AG08395 (cell line): ENCODE measurements at places on chromosomes 5 and 9.
A peak's percentile ranks its signal among the peaks of the same experiment; 100 is the strongest.

DNA sequence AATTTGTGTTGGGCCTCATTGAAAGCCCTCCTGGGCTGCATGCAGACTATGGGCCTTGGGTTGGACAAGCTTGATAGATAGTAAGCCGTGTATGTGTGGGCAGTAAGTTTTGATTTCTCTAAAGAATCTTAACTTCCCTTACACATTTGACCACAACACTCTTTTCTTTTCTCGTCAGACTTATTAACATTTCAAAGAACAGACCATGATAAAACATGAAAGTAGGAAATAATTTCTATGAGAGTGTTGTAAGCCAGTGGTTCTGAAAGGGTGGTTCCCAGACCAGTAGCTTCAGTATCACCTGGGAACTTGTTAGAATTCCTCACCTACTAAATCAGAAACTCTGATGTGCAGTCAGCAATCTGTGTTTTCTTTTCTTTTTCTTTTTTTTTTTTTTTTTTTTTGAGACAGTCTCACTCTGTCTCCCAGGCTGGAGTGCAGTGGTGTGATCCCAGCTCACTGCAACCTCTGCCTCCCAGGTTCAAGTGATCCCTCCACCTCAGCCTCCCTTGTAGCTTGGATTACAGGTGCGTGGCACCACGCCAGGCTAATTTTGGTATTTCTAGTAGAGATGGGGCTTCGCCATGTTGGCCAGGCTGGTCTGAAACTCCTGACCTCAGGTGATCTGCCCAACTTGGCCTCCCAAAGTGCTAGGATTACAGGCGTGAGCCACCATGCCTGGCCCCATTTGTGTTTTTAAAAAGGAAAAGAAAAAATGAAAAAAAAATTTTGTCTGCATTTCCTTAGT is 20.0 kb upstream of the GCNT1 start:
- DNase-seq = no peak

- DNase-seq = peak; percentile 63
Measured at GRCh38 chr5:7745882-7746610, 104.9 kb downstream of the CFAP90 start.

DNA sequence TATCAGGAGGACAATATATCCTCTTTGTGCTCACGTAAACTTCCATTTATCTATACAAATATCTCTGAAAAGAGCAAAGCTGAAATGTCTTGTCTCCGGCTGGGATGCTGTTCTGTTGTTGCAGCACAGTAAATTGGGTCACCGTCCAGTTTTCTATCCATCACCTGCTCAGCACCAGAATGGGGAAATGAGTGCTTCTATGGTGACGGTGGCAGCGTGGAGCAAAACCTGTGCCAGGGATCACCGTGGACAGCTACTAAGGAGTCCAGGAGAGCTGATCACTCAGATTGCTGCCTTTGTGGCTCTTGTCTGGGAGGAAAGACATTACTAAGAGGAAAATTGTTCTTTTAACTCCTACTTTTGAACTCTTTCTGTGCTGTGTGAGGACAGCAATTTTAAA is 531.6 kb downstream of the PSAT1 start:
- no peak for DNase-seq

GRCh38 chr5:113090336-113091106 is 113.9 kb downstream of the DCP2 start:
- DNase-seq = no peak

DNA sequence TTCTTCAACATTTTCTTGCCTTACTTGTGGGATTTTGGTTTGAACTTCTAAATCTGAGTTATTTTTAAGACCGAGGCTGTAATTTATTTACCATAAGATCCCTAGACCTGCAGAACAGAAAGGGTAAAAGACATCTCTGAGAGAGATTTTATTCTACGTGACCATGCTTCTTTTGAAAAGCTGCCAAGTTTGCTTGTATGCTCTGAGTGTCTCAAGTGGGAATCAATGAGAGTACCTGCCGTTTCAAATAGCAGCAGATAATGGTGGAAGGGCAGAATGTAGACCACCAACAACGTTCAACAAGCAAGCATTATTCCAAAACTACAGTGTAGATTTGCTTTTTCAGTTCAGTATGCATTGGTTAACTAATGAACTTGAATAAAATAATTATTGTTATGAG is 108.6 kb upstream of the MINAR2 start:
- no peak for DNase-seq

DNA sequence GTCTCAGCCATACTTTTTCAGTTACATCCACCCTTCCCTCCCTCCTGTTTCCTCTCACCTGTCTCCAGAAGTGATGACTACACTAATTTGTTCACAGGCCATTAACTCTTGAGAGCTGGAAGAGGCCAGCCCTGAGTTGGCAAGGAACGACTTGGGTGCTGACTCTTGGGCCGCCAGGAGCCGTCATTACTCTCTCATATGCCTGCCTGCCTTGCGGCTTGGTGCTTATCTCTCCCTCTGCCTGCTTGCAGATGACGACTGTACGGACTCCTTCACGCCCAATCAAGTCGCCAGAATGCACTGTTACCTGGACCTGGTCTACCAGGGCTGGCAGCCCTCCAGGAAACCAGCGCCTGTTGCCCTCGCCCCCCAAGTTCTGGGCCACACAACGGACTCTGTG is 66.1 kb downstream of the PAPPA start:
- DNase-seq = no peak

GRCh38 chr9:134459164-134459563 is 132.9 kb downstream of the RXRA start:
- DNase-seq = no peak

DNA sequence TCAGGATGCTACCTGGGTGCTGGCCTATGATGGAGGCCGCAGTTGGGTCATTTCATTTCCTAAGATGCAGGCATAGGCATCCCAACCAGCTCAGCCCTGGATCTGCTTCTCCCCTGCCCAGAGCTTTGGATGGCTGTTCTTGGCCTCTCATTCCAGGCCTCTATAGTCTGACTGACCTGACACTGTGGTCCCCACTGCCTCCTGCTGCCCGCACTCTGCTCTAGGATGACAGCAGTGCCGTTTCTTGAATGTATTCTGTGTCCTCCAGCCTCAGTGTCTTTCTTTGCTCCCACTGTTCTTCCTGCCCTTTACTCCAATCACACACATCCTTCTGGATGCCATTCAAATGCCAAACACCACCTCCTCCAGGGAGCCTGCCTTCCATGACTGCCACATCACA is 235.7 kb downstream of the HSPA4 start:
- peak; percentile 41 for DNase-seq

GRCh38 chr5:13831351-13831750 is 113.1 kb downstream of the DNAH5 start:
- DNase-seq = no peak

DNA sequence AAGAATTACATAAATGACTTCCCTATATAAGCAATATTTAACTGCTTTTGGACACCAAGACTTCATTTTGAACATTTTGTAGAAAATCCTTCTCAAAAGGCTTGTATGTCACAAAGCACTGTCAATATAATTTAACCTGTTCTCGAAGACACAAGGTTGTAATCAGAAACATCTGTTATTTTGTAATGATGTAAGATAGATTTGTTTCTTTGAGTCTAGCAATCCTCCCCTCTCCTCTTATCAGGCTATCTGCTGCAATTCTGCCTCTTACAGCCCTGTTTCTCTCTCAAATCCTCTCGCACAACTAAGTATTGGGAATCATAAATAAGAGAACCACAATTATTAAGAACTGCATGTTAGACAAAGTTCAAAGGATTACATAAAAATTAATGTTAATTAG is 18.6 kb upstream of the TARS1 start:
- no peak for DNase-seq

DNA sequence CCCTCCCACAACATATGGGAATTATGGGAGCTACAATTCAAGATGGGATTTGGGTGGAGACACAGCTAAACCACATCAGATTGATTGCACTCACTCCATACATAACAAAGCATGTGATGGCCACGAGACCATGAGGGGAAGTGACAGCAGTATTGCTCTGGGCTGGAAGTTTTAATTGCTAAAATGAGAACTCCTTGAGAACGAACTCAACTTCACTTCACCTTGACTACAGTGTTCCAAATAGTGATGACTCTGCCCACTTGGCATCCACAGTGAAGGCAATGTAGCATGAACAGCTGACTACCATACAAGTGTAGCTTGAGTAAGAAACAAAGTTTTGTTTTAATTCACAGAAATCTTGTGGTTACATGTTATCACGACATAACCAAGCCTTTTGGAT is 739 bp upstream of the SPINK7 start:
- DNase-seq = no peak

DNA sequence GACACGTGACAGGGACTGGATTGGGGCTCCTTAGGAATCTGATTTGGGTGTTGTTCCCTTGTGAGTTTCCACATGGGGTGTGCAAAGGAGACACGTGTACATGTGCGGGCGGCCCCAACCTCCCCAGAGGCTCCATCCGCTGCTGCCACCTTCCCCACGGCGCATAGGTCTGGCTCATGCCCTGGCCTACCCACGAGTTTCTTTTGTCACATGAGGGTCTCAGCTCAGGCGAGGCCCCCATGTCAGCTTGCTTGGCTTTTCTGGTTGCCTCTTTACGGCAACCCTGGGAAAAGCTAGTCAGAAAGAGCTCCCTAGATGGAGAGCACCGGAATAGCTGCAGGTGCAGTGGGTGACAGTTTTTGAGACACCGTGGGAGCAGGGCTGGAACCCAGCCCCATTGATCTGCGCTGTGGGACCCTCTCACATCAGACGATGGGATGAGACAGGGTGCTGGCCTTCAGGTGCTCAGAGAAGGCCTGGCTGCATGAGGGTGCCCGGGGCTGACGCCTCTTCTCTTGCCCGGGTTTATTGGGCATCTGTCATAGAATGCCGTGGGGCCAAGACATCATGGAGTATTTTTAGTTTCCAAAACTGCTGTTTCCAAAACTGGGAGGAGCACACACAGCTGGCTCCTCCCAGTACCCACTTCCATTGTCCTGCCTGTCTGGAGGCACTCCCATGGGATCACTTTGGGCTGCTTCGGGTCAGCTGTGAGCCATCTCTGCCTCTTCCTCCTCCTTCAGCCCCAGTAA is 107.8 kb downstream of the WNK2 start:
- no peak for DNase-seq

- DNase-seq = no peak
Measured at GRCh38 chr9:11417782-11418181, 805.0 kb upstream of the PTPRD start.

DNA sequence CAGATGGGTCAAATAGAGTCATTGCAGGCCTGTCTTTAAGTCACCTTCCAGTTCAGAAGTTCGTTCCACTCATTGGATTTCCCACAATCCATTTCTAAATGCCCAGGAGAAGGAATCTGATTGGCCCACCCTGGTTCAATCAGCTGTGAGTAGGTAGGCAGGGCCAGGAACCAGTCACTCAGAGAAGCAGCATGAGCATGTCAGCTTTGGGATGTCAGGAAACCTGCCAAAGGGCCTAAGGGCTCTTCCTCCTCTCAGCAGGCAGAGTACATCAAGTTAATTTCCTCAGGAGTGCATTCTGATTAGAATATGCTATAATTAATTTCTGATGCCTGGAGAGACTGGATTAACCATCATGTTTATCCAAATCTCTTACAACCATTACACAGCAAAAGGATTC is 412.9 kb upstream of the CCNH start:
- DNase-seq = no peak

- DNase-seq = peak; percentile 71
Measured at GRCh38 chr5:22596404-22596970, 256.7 kb downstream of the CDH12 start.

- DNase-seq = no peak
Measured at GRCh38 chr9:89841456-89841855, 236.6 kb downstream of the GADD45G start.

- no peak for DNase-seq
Measured at GRCh38 chr5:32264957-32265572, 47.7 kb downstream of the MTMR12 start.

- peak; percentile 65 for DNase-seq
Measured at GRCh38 chr9:105414947-105415661, 32.7 kb upstream of the FSD1L start.

DNA sequence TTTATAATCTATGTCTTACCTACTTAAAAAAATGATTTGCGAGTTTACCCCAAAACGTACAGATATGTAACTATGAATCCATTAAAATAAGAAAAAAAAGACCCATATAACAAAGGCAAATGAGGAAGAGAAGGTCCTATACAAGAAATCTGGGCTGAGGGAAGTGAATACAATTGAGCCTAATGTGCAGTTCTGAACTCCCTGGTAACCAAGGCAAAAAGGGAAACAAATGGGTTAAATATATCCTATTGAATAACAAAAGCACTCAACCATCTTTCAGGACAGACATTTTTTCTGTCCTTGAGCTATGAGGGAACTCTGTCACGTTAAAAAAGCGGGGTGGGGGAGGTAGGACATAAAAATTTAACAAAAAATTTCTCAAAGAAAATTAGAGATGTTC is 78.6 kb downstream of the PTPN3 start:
- DNase-seq = no peak

- no peak for DNase-seq
Measured at GRCh38 chr5:124981901-124982300, 235.5 kb upstream of the ZNF608 start.

GRCh38 chr5:143124593-143124992 is 278.9 kb downstream of the NR3C1 start:
- no peak for DNase-seq

- peak; percentile 9 for DNase-seq
Measured at GRCh38 chr9:14670718-14671117, 22.5 kb downstream of the ZDHHC21 start.

- no peak for DNase-seq
Measured at GRCh38 chr5:168649306-168649705, 70.1 kb upstream of the PANK3 start.

- DNase-seq = peak; percentile 24
Measured at GRCh38 chr9:88628811-88629210, 93.8 kb downstream of the NXNL2 start.

GRCh38 chr9:128787659-128788058 is 606 bp downstream of the TBC1D13 start:
- no peak for DNase-seq

GRCh38 chr9:137015540-137015930 is 12.5 kb downstream of the ABCA2 start:
- no peak for DNase-seq

DNA sequence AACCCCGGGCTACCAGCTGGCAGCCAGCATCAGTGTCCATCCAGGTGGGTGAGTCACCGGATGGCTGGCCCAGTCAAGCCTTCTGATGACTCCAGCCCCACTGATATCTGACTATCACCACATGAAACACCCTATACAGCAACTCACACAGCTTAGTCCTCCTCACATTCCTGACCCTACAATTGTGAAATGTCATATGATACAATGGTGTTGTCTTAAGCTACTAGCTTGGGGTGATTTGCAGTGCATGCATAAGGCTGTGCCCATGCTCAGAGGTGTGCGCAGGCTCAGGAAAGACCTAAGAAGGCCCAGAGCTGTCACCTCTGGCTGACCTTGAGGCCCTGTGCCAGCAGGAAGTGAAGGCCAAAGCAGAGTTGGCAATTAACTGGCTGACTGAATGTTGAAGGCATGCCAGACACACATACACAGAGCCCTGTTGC is 21.5 kb upstream of the SEMA4D start:
- DNase-seq = no peak
